SK-N-DZ (cell line): ENCODE measurements at places on chromosomes 1 and 21.

DNA sequence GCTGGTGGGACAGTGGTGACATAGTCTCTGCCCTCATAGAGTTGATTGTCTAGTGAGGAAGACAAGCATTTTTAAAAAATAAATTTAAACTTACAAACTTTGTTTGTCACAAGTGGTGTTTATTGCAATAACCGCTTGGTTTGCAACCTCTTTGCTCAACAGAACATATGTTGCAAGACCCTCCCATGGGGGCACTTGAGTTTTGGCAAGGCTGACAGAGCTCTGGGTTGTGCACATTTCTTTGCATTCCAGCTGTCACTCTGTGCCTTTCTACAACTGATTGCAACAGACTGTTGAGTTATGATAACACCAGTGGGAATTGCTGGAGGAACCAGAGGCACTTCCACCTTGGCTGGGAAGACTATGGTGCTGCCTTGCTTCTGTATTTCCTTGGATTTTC lies 58.4 kb downstream of the LAMC2 start:
- DNase-seq, result no peak

DNA sequence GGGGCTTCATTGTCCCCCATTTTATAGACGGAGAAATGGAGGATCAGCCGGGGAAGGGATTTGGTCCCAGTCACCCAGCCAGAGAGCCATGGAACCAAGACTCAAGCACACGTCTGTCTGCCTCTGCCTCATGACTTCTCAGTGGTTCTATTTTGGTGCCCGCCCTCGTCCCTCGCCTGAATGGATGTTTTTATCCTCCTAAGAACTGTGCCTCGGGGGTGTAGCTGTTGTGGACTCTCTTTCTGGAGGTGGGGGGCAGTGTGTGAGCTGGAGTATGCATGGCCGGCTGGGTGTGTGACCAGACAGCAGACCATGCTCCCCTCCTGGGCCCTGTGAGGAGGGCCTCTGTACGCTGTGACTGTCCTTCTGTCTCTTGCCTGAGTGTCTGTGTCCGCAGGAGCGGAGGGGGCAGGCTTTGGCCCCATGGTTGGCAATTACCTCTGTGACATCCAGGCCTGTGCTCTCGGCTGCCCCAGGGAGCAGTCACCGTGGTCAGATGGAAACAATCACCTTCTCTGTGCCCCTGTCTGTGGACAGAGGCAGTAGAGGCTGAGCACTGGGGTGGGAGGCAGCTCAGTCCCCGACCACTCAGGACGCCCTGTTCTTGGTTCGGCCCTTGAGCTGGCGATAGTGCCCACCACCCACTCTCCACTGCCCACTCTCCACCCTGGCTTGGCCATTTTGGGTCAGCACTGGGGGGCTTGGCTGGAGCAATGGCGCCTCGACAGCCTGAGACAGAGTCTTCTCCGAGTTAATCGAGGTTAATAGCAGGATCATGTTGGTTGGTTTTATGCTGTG lies 20.4 kb downstream of the WNT4 start:
- no peak for DNase-seq

DNA sequence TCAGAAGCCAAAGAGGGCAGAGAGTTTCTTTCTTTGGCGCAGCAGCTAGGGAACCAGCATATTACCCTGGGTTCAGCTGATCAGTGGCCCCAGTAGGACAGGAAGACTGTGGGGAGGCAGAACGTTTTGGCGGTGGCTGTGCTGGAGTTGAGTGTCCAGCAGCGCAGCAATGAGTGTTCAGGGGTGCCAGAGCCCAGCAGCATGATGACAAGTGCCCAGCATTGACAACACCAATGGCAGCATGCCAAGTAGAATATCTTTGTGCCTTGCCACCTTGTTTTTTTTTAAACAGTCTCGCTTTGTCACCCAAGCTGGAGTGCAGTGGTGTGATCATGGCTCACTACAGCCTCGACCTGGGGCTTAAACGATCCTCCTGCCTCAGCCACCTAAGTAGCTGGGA lies 106.7 kb upstream of the CDC42BPA start:
- no peak for DNase-seq

GRCh38 chr1:47178654-47179016 lies 11.2 kb downstream of the PDZK1IP1 start:
- no peak for DNase-seq

DNA sequence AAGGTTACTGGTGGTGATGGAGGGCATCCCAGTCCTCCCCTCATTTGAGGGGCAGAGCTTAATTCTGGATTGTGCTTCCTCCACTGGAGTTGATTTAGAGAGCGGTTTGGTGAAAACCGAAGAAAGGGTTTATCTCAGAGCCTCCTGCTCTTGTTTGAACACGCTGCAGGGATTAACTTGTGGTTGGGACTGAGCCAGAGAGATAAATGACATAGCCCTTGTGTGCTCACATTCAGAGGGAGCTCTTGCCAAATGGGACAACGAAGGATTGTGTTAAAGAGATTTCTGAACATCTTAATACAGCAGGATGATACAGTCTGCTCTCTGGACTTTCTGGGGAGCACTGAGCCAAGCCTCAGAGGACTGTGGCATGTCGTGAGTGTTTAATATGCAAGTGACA lies 308.2 kb downstream of the DISC1 start:
- no peak for DNase-seq

DNA sequence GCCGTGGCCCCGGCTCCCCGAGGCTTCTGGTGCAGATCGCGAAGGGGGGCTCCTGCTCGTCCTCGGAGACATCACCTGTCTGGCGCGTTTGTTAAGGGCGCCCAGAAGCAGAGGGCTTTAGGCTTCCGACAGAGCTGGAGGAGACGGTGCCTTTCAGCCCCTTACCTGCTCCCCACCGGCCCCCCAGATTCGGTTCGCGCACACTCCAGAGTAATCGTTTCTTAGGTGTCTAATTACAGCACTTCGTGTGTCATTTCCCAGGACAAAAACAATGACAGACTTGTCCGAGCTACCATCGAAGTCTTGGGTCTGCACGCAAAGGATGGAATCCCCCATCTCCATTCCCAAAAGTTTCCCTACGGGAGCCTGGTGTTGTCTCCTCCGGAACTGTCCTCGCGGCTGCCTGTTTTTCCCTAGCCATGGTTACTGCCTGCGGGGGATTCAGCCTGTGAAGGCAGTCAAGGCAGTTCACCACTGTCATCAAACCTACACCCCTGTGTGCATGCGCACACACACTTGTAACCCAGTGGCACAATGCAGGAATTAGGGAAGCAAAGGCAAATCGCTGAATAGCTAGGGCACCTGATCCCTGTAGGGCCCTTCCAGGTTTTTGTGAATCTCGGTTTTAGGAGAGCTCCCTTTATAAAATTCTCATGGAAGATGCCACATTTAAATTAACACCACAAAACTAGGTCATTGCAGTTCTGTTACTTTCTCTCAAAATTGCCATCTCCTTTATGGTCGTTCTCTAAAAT lies 738 bp upstream of the CDC42BPA start:
- peak; percentile 63 for DNase-seq
